Karpas-422 (cell line): ENCODE measurements at places on chromosomes 2 and 18. TPM values are rescaled to one million over a fixed set of nuclear protein-coding genes. Genes with fewer than 3 reads are reported as not detected.

SCN7A gene
- total RNA-seq = not detected in 2 replicates

DNA sequence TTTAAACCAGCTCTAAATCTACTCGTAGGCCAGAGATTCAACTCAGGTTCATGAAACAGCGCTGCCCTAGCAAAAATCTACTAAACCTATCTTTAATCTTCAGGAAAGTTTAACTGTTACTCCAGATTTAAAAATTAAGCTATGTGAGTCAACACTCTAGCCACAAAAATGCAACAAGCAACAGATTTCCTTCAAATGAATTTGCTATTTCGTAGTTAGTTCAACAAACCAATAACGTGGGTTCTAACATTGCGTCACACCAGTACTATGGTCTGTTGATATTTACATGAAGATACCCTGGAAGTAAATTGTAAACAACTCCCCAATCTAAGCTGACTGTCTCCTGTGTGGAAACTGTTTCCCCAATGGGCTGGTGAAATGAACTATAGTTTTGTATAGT lies 71.2 kb downstream of the FIGN start:
- DNase-seq = peak; percentile 20
- H3K4me3 ChIP-seq = no peak overlapping the region
- peaks cover 3% of the 10 kb centered on the region; the same call in 1 of the 2 replicates for H3K4me1 ChIP-seq
- H3K36me3 ChIP-seq = no peaks in the 10 kb centered on the region

- no peaks in the 10 kb centered on the region for H3K27me3 ChIP-seq
- peaks cover 3% of the 10 kb centered on the region; the same call in 1 of the 2 replicates for H3K36me3 ChIP-seq
- peak; percentile 58 for DNase-seq
- H3K4me3 ChIP-seq = peak overlapping the region; percentile 78
- peaks cover 53% of the 10 kb centered on the region for H3K4me1 ChIP-seq
These were observed 819 bp upstream of the MAP3K2 start for GRCh38 chr2:127388423-127389164.

SLC11A1 gene
- total RNA-seq = 1.9 TPM in 1 of 2 replicates, not detected in the other

DNA sequence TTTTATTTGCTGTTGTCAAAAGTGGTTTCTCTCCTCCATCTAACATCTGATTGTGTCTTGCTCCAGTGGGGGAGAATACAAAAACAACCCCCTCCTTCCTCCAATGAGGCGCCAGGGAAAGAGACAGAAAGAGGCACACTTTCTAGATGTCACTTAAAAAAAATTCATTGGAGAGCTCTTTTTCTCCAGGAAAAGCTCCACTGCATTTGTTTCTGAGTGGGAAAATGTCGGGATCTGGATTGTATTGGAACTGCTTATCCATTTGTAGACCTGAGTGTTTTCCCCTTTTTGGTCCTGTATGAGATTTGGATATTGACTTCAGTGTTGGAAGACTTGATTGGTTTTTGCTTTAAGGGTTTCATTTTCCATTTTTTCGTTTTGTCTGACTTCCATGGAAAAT lies 995 bp downstream of the MBD5 start:
- H3K36me3 ChIP-seq = peaks cover 9% of the 10 kb centered on the region; the same call in 1 of the 2 replicates
- H3K4me3 ChIP-seq = peak overlapping the region; percentile 92
- H3K27ac ChIP-seq = peak overlapping the region; percentile 78
- H3K4me1 ChIP-seq = peaks cover 51% of the 10 kb centered on the region

GRCh38 chr2:207490441-207490840 lies 39.3 kb upstream of the CREB1 start:
- no peaks in the 10 kb centered on the region for H3K4me1 ChIP-seq
- H3K4me3 ChIP-seq = no peak overlapping the region
- no peaks in the 10 kb centered on the region for H3K36me3 ChIP-seq
- no peaks in the 10 kb centered on the region for H3K27me3 ChIP-seq

UGT1A5 gene
- total RNA-seq = not detected in 2 replicates

GRCh38 chr2:235510318-235510717 lies 16.5 kb downstream of the AGAP1 start:
- no peaks in the 10 kb centered on the region for H3K4me1 ChIP-seq
- H3K36me3 ChIP-seq = no peaks in the 10 kb centered on the region

RAB6C gene
- 0.52 and 1.5 TPM in 2 replicates for total RNA-seq

DNA sequence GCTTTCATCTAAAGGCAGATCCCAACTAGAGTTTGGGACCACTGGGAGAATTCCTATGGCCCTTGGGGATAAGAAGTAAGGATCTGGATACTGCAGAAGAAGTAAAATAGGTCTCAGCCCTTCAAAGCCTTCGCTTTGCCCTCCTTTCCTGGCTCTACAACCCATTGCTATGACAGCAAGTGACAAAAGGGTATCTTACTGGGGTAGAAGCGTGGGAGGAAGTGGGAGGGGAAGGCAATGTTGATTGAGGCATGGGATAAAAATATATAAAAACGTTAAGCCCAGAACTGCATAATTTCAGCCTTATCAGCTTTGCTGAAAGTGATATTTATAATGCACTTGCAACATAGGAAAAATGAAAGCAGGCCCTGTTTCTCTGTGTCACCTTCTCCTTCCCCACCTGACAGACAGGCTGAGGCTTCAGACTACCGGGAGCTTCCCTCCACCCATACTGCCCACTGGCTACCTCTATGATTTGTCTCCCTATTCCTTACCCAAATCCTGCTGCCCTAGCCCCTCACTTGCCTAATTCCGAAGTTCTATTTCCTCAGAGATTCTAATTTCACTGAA lies 14.9 kb upstream of the SOS1 start:
- H3K27me3 ChIP-seq = no peaks in the 10 kb centered on the region
- H3K4me1 ChIP-seq = peaks cover 50% of the 10 kb centered on the region
- no peak overlapping the region; the same call in 1 of the 2 replicates for H3K4me3 ChIP-seq
- no peaks in the 10 kb centered on the region for H3K36me3 ChIP-seq

GRCh38 chr2:30022444-30023071 lies 101.2 kb upstream of the ALK start:
- DNase-seq = no peak
- H3K4me1 ChIP-seq = no peaks in the 10 kb centered on the region
- H3K27me3 ChIP-seq = no peaks in the 10 kb centered on the region
